ENCODE measurements at places on chromosomes 11 and 22. TPM values are rescaled to one million over a fixed set of nuclear protein-coding genes. Genes with fewer than 3 reads are reported as not detected.
A peak's percentile ranks its signal among the peaks of the same experiment; 100 is the strongest.

TMEM191B gene
- total RNA-seq = 6.4 TPM

BARX2 gene
- 16.5 TPM for total RNA-seq

FADS1 gene
- total RNA-seq = 114 TPM

DNA sequence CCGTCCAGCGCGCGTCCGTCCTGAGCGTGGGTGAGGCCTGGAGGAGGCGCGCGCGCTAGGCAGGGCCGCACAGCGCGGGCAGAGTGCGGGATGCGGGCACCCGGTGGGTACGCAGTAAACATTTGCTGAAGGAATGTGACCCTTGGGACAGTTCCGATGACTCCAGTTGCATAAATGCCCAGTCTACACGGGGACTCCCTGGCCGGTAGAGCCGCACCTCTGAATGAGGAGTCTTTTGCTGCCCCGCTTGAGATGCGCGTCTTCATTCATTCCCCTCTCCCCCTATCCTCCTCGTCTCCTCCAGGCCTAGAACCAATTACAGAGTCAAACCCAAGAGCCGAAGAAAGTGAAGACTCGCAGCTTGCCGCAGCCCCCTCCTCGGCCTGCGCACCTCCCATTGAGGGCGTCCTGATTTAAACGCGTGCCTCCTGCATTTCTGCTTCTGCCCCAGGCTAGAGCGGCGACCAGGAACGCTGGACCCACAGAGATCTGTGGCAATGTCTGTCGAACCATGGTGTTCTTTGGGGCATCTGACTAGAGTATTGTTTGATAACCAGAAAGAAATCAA, 729 bp upstream of the CHKB start:
- peak overlapping the region; percentile 89 for H3K4me3 ChIP-seq
- H3K27ac ChIP-seq = no peak overlapping the region
- H3K4me1 ChIP-seq = peaks cover 18% of the 10 kb centered on the region
- H3K27me3 ChIP-seq = no peaks in the 10 kb centered on the region

GRCh38 chr11:12526789-12527188, 147.4 kb upstream of the TEAD1 start:
- H3K4me3 ChIP-seq = no peak overlapping the region
- no peak overlapping the region for H3K27ac ChIP-seq
- DNase-seq = no peak
- no peaks in the 10 kb centered on the region for H3K36me3 ChIP-seq
- no peaks in the 10 kb centered on the region for H3K4me1 ChIP-seq

- no peaks in the 10 kb centered on the region for H3K36me3 ChIP-seq
- 0 out of 2 replicates have a peak, but pooled peaks cover 10% of the 10 kb centered on the region for H3K4me1 ChIP-seq
- no peak overlapping the region for H3K27ac ChIP-seq
- no peaks in the 10 kb centered on the region for H3K27me3 ChIP-seq
- no peak overlapping the region for H3K4me3 ChIP-seq
Measured at GRCh38 chr11:68137833-68138232, 16.6 kb upstream of the CHKA start.

DNA sequence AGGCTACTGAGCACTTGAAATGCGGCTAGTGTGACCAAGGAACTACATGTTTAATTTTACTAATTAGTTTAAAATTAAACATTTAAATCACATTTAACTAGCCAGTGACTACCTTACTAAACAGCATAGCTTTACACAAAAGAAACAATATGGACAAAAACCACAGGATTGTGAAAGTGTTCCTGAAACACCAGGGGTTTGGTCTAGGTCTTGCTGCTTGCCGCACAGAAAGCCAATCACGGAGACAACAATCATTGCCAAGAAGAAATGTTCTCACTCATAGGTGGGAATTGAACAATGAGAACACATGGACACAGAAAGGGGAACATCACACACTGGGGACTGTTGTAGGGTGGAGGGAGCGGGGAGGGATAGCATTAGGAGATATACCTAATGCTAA, 309.5 kb downstream of the C11orf87 start:
- H3K27ac ChIP-seq = no peak overlapping the region
- H3K36me3 ChIP-seq = no peaks in the 10 kb centered on the region
- DNase-seq = no peak
- H3K4me1 ChIP-seq = peaks cover 14% of the 10 kb centered on the region
- H3K4me3 ChIP-seq = no peak overlapping the region
- H3K27me3 ChIP-seq = no peaks in the 10 kb centered on the region

GRCh38 chr22:24434471-24435322, 7.3 kb downstream of the ADORA2A start:
- H3K36me3 ChIP-seq = no peaks in the 10 kb centered on the region
- H3K4me3 ChIP-seq = no peak overlapping the region
- DNase-seq = no peak
- H3K27me3 ChIP-seq = no peaks in the 10 kb centered on the region

- no peak overlapping the region for H3K27ac ChIP-seq
- H3K4me1 ChIP-seq = peaks cover 22% of the 10 kb centered on the region
- H3K27me3 ChIP-seq = no peaks in the 10 kb centered on the region
- DNase-seq = no peak
Measured at GRCh38 chr11:1303973-1304372, 5.5 kb downstream of the TOLLIP start.

GRCh38 chr11:69540118-69541000, 58.9 kb downstream of the LINC01488 start:
- no peak overlapping the region for H3K4me3 ChIP-seq
- no peak overlapping the region for H3K27ac ChIP-seq
- DNase-seq = peak; percentile 80
- no peaks in the 10 kb centered on the region for H3K4me1 ChIP-seq
- 0 out of 2 replicates have a peak, but pooled peaks cover 5% of the 10 kb centered on the region for H3K27me3 ChIP-seq
- H3K36me3 ChIP-seq = no peaks in the 10 kb centered on the region

Measured in PC-9 (cell line).